ENCODE measurements at places on chromosomes 2 and 18.

GRCh38 chr18:58784601-58785137 lies 80.0 kb upstream of the ZNF532 start:
- DNase-seq, result no peak

- DNase-seq, result no peak
Observed at GRCh38 chr2:4962419-4962818, 729.8 kb upstream of the SOX11 start.

DNA sequence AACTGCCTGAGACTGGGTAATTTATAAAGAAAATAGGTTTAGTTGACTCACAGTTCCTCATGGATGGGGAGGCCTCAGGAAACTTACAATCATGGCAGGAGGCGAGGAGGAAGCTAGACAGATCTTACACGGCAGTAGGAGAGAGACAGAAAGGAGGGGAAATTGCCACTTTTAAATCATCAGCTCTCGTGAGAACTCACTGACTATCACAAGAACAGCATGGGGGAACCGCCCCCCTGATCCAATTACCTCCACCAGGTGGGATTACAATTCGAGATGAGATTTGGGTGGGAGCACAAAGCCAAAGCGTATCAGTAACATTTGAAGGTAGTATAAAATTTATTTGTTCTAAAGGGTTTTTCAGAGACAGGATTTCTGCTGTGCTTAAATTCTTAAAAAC lies 5.4 kb downstream of the GALM start:
- no peak for DNase-seq

DNA sequence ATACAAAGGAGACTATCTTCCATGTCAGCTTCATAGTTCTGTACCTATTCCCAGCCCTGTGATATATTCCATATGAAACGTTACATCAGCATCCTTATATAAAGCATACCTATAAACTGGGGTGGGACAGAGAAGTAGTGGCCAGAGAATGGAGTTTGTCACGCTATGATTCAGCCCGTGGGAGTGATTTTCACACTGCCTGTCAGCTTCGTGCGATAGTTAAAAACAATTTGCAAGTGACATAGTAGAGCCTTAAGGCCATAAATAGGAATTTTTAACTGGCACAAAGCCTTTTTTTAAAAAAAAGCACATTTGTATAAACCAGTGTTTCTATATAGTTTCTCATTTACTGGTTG lies 30.2 kb downstream of the PKP4 start:
- no peak for DNase-seq

GRCh38 chr2:127626175-127626574 lies 19.8 kb upstream of the GPR17 start:
- DNase-seq, result no peak

GRCh38 chr2:84846741-84847142 lies 34.1 kb downstream of the TRABD2A start:
- no peak for DNase-seq

DNA sequence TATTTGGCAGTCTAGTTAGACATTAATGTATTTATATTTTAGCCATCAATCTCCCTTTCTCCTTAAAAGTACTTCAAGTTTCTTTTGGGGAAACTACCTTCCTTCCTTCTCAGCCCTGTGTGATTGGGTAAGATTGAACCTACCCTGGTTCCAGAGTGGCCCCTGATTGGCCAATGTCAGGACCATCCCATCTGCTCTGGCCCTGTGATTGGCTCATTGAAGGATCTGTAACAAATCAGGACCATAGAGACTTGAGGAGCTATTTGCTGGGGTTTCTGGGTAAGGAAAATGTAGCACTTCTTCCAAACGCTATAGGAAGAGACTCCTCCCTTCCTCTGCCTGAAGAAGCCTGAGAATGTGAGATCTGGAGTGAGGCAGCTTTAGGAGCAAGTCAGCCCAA lies 59.3 kb downstream of the AQP4 start:
- no peak for DNase-seq

DNA sequence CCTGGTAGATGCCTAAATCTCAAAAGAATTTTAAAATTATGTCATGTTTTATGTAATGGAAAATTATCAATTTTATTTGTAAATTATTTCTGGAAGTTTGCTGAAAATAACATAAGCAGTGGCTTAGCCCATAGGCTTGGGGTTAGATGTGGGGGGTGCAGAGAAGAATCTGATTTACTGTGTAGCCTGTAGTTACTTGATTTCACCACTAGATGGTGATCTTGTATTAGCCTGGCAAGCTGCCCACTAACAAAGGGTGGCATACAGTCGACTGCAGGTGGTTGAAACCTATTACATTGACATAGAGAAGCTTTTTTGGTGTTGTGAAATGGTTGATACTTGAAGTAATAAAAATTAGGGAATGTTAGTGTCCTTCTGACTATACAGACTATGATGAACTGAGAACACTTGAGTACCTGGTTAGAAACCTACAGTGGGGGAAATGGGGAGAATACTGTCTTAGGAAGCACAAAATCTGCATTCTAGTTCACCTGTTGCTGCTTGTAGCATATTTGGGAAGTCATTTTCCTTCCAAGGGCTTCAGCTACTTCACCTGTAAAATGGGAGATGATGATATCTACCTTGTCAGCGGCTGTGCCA lies 191.0 kb upstream of the LHCGR start:
- peak; percentile 23 for DNase-seq

GRCh38 chr18:41644466-41644865 lies 310.6 kb upstream of the PIK3C3 start:
- DNase-seq, result no peak

DNA sequence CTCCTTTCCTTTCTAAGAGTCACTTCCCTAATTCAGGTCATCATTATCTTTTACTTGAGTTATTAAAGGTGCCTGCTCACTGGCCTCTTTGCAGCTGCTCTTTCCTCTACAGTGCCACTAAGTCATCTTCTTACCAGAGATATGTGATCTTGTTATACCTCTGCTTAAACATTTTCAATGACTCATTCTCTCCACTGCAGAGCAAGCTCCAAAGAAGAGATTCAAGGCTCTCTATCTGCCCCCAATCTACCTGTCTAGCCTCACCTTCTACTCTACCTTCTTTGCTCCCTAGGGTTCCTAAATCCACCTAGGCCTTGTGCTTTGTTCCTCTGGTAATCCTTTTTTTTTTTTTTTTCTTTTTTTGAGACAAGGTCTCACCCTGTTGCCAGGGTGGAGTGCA lies 3.1 kb downstream of the ARHGEF33 start:
- DNase-seq, result no peak

DNA sequence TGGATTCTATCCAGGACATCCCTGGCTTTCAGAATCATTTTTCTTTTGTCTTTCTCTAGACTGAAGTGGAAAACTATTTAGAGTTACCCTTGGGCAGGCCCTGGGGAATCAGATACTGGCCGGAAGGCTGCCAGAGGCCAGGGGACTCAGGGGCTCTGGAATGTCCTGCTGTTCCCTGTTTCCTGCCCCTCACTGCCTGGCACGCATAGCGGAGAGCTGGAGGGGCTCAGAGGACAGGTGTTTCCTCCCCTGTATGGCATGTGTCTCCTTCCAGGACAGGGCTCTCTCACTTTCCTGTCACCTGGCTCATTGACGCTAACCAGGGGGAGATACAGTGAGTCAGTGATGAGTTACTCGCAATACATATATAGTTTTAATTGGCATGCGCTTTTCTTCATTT lies 38.8 kb downstream of the DYSF start:
- no peak for DNase-seq

- no peak for DNase-seq
Observed at GRCh38 chr18:36752929-36753865, 75.6 kb downstream of the TPGS2 start.

DNA sequence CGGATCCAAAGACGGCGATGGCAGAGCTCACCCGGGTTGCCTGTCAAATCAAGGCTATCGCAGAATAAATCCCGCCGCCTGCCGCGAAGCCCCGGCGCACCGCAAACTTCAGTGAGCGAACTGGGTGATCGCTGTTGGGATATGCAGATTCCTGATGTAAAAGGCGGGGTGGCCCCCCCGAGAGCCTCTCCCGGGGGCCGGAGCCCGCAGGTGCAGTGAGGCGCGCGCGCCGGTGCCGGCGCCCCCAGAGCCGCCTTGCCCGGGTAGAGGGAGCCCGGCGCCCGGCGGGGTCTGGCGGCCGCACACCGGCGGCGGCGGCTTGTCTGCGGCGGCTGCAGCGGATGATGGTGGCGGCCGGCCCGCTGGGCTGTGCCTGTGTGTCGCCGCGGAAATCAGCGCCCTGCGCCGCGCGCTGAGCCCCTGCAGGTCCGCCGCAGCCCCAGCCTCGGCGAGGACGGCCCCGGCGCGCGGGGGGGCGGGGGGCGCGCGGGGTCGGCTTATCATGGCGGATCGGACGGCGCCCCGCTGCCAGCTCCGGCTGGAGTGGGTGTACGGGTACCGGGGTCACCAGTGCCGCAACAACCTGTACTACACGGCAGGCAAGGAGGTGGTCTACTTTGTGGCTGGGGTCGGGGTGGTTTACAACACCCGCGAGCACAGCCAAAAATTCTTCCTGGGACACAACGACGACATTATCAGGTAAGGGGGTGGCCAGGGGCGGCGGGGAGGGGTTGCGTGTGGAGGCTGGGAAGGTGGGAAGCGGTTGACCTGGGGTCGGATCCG lies 1.3 kb downstream of the EML6 start:
- peak; percentile 54 for DNase-seq

DNA sequence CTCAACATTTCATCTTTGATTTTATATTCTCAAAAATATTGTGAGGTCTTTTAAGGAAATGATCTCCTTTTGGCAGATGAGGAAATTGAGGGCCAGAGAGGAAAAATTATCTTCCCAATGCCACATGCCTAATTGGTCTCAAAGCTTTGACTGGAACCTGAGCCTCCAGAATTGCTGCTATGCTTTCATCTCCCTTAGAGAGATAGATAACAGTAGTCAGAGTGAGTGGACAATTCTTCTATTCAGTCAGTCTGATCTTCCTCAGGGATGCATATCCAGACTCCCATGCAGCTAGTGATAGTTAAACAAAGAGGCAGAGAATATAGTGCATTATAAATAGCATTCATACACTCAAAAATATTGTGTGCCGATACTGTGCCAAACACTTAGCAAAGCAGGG lies 3.8 kb upstream of the CLASP1 start:
- no peak for DNase-seq

DNA sequence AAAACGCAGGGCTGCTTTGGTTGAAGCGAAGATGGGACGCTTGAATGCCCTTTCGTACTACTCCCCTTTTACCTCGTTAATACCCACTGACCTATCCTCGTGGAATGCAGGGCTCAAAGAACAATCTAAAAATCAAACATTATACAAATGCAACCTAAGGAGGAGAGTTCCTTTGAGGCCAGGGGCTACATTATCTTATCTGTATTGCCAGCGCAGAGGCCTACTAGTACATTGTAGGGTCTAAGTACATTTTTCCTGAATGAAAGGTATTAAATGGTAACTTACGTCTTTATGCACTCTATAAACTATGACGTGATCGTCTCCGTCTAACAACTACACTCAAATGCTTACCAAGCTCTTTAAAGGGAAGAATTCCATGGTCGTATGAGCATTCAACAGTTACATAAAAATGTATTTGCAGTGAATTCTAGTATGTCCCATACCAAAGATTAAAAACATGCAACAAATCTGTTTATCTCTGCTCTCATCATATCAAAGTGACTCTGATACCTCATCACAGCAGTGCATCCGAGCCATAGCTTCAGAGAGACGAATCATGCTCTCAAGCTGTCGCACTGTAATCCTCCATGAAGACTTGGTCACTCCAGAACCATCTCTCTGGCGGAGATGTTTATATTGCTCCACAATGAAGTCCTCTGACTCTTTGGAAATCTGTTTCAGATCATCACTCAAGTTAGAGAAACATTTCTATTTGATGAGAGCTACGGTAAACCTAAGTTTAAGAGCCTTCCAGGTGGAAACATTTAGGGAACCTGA lies 14.1 kb upstream of the LCT start:
- no peak for DNase-seq

DNA sequence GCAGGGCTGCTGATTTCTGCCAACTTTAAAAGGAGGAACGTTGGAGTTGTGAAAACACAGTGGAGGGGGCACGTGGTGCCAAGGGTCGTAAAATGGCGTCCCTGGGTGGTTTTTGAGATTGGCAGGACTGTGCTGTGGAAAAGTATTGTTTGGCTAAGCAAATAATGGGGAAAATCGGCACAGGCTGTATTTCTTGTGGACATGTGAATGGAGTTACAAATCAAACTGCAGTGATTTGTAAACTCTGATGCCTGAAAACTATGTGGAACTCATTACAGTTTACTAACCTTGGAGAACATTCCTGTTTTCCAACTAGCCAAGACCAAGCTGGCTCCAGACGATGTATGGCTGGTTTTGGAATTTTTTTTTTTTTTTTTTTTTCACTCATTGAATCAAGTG lies 68.7 kb downstream of the KCTD1 start:
- DNase-seq, result no peak

DNA sequence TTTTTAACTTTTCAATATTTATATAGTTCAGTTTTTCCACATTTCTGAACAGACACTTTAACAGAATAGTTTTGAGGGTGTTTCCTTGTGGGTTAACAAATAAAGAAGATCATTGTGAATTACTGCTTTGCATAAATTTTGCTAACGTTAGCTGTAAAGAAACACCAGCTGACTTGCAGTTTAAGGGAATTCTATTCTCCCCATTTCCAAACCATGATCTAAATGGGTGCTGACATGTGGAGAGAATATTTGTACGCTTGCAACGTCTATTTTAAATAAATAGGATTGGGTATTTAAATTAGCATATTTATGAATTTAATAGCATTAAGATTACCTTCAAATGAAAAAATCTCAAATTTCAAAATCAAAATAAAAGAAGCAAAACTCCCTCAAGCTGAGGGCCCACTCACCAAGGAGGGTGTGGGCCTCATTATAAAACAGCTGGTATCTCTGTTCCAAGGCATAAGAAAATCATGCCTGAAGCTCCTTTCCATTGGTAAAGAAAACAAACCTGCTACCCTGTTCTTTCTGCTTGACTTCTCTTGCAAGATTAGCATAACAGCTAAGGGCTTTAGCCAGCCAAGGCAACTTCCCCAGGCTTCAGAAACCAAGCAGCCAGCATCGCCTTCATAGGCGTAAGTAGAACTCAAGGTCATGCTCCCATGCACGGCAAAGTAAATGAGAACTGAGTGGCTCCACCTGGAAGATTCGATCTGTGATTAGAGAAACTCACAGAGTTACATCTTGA lies 3.2 kb downstream of the MRO start:
- DNase-seq, result no peak

- DNase-seq, result no peak
Observed at GRCh38 chr18:39871961-39872360, 2083.1 kb upstream of the PIK3C3 start.

DNA sequence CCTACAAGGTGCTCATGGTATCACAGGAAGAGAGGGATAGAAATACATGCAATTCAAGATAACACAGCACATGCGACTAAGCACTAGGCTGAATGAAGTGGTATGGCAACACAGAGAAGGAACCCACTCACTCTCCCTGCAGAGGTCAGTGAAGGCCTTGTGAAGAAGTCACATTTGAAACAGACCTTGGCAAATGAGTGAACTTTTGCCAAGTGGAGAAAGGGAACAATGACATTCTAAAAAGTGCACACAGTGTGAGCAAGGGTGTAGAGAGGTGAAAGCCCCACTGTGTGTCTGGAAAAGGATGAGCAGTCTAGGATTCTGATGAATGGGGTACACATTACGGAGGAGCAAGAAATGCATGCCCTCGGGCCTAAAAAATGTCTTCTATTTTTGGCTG lies 23.3 kb downstream of the KLF7 start:
- peak; percentile 49 for DNase-seq

All from activated naive CD4-positive, alpha-beta T cell treated with anti-CD3 and anti-CD28 coated beads, Interleukin-2, amount 10 ng/mL, durations not matched to agents 7 days and 5 days (primary cell).